ENCODE measurements at places on chromosomes 5 and 9.

DNA sequence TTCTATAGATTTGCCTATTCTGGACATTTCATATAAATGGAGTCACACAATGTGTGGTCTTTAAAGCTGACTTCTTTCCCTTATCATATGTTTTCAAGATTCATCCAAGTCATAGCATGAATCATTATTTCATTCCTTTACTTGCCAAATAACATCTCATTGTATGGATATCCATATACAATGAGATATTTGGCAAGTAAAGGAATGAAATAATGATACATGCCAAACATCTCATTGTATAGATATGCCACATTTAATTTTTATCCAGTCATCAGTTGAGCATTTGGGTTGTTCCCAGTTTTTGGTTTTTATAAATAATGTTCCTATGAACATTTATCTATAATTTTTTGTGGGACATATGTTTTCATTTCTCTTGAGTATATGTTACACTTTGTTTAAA, 20.5 kb upstream of the OR2K2 start:
- no peak for DNase-seq

- peak; percentile 29 for DNase-seq
Measured at GRCh38 chr9:135908093-135908753, 877 bp upstream of the CAMSAP1 start.

DNA sequence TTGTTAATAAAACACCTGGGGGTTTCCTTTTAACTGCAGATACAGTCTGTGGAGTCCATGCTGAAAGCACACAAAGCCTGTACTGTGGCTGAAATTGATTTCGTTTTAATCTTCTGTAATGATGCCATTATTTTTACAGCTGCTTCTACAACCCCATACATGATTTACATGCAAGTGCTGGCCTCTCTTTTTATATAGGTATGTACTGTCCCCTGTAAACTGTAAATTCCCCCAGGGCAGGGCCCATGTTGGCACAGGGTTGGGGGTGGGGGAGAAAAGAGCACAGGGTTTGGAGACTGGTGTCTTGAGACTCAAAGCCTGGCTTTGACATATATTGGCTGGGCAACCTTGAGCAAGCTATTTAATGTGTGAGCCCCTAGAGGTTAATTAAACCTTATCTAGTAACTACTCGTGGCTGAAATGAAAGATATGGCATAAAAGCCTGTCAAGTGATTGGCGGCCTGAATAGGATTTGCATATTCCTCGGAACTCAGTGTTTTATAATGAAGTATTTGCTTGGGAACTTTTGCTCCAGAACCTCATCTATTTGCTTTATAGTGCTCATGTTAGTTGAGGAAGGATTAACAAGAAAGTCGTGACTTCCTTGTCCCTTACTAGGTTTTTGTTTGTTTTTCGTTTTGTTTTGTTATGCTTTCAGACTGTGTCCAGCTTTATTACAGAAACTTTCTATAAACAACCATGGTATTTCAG, 34.0 kb downstream of the KLF4 start:
- DNase-seq: no peak

DNA sequence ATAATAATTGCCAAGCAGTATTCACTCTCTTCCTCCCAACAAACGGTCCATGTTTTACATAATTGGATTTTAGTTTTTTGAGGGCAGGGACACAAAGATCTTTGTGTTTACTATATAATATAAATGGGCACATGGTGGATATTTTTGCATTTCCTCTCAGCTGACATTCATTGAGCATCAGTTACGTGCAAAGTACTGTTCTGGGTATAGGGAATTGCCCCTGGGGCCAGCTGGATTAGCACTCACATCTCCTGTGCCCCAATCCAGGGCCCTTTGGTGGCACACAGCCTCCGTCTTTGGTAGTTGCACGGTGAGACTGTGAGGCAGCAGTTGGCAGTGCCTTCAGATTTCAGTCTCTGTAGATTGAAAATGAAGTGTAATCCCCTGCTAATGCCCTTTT, 1.6 kb downstream of the TDRD7 start:
- DNase-seq: no peak

DNA sequence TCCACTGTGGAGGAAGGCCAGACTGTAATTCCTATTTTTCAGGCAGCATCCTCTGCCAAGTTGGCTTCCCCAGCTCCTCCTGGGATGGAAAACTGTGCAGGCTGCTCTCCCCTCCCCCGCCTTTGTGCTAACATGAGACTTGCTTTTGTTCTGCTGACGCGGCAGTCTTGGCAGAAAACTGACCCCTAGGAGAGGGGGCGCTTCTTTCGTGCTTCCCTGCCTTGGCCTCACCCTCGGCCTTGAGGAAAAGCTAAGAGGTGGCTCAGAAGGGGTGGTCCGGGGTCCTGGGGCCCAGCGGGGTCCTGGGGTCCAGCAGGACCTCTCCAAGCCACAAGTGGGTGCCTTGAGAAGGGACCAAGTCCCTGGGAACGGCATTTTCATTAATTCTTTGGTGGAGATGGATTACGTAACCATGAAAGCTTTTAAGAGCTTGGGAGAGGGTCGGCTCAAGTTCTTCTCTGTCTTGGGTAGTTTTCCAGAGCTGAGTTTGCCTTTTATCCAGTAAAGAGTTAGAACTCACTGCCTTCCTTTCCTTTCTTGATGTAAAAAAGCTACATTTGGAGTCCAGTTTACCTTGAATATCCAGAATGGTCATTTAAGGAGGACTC, 51.0 kb downstream of the SH3PXD2B start:
- DNase-seq: no peak

Measured in stimulated activated CD4-positive, alpha-beta T cell treated with anti-CD3 and anti-CD28 coated beads, Interleukin-2, amount 100 ng/mL, for 48 hours (primary cell).